CD4-positive, alpha-beta T cell treated with Interleukin-17A for 4 hours (primary cell): ENCODE measurements at places on chromosomes 6 and 20.
A peak's percentile ranks its signal among the peaks of the same experiment; 100 is the strongest.

GRCh38 chr20:43995645-43996044, 81.0 kb downstream of the TOX2 start:
- DNase-seq, result no peak

- peak; percentile 44 for DNase-seq
Observed at GRCh38 chr6:34132486-34133185, 13.3 kb downstream of the GRM4 start.

DNA sequence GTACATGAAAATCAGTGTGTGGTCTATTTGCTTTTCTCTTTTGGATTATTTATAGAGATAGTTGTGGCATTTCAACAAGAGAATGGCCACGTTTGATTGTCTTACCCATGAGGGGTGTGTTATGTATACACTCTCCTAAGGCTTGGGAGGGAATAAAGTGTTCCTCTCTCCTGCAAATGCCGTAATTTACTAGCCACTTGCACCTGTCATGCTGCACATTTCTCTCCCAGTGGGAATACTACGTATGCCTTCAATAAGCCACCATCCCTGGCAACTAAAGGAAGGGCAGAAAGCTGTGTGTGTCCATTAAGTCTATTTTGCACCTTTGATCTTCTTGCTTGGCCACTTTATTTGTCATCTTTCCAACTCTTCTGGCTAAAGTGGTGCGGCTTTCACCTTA, 541.2 kb downstream of the QKI start:
- DNase-seq, result no peak

- peak; percentile 46 for DNase-seq
Observed at GRCh38 chr6:36599791-36600209, 5.6 kb downstream of the SRSF3 start.

- no peak for DNase-seq
Observed at GRCh38 chr6:119255492-119255891, 94.1 kb downstream of the MAN1A1 start.

DNA sequence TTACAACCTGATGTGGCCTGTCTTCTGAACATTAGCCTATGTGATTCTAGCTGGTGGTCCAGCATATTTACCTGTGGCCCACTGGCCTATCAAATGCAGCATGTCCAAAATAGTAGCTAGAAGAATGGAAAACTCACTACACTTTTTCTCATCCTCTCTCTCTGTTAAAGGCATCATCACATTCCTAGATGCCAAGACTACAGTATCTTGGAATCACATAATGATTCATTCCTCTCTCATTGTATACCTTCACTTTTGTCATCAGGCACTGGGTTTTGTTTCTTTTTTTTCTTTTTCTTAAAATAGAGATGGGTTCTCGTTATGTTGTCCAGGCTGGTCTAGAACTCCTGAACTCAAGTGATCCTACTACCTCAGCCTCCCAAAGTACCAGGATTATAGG, 45.0 kb downstream of the FAM83B start:
- no peak for DNase-seq

GRCh38 chr6:161162722-161163121, 111.1 kb downstream of the AGPAT4 start:
- no peak for DNase-seq

GRCh38 chr6:94751641-94752329, 825.5 kb upstream of the MANEA start:
- DNase-seq, result no peak

DNA sequence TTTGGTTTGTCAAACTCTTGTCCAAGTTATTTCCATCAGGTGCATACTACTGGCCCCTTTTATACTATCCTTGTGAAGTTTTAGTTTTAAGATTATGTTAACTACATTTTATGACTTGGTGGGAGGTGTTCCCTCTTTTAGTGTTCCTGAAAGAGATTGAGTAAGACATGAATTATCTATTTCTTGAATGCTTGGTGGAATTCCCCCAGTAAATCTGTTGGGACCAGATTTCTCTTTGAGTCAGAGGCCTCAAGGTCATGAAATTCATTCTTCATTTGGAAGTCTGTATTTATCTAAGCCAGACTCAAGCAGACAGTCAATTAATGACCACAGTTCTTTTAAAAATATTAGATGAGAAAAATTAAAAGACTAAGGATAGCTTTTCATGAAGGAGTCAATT, 81.3 kb downstream of the MOXD1 start:
- no peak for DNase-seq

GRCh38 chr20:46324960-46325703, 16.8 kb upstream of the CDH22 start:
- DNase-seq, result peak; percentile 30

- DNase-seq, result no peak
Observed at GRCh38 chr6:153084393-153084792, 46.7 kb downstream of the RGS17 start.

DNA sequence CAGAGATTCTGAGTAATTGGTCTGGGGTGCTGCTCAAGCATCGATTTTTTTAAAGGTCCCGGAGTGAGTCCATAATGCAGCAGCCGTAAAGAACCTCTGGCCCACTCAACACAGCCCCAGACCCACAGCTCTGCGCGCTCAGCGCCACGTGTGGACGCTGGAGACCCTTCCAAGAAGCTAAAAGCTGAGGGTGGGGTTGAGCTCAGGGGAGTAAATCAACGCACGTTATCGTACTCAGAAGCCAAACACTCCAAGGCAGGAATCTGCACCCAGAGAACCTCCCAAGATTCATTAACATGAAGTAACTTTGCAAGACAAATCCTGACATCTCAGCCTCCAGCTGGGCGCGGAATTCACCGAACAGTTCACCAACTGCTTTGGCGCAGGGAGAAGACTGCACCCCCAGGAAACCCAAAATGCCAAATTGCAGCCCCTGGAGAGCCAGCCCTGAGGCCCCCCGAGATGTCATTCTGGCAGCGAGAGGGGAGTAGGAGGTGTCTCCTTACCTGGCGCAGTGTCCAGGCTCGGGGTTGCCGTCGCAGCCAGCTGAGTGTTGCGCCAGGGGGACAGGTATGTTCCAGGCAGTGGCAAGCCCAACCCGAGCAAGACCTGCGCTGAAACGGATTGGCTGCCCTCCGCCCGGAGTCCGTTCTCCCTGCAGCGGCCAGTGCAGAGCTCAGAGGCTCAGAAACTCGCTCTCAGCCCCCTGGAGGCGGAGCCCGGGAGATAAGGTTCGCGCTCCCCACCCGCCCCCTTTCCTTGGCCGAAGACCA, at the start of gene COL21A1:
COL21A1 (minus strand) TSS at position 700 of the 773 bp plus-strand sequence. CDS start 64,962 bp downstream, outside the sequence.
- DNase-seq, result no peak

- DNase-seq, result no peak
Observed at GRCh38 chr20:48149902-48150301, 364.6 kb upstream of the SULF2 start.
